ENCODE measurements at places on chromosomes 5 and 9.
A peak's percentile ranks its signal among the peaks of the same experiment; 100 is the strongest.

DNA sequence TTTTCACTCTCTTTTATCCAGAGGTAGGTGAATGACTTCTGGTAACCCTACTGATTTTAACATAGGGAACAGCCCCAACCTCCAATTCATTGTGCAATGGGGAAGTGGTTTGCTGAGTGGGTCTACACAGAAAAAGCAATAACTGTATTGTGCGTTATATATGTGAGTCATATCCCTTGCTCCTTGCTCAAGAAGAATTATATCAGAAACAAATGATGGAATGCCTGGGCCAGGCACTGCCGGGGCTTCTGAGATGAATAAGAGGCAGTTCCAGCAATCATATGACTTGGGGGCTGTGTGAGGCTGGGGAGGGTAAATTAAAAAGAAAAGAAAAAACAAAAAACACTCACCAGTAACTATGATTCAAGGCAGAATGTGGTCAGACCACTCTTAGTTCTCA lies 79.2 kb upstream of the ABCA1 start:
- peak; percentile 92 for DNase-seq

DNA sequence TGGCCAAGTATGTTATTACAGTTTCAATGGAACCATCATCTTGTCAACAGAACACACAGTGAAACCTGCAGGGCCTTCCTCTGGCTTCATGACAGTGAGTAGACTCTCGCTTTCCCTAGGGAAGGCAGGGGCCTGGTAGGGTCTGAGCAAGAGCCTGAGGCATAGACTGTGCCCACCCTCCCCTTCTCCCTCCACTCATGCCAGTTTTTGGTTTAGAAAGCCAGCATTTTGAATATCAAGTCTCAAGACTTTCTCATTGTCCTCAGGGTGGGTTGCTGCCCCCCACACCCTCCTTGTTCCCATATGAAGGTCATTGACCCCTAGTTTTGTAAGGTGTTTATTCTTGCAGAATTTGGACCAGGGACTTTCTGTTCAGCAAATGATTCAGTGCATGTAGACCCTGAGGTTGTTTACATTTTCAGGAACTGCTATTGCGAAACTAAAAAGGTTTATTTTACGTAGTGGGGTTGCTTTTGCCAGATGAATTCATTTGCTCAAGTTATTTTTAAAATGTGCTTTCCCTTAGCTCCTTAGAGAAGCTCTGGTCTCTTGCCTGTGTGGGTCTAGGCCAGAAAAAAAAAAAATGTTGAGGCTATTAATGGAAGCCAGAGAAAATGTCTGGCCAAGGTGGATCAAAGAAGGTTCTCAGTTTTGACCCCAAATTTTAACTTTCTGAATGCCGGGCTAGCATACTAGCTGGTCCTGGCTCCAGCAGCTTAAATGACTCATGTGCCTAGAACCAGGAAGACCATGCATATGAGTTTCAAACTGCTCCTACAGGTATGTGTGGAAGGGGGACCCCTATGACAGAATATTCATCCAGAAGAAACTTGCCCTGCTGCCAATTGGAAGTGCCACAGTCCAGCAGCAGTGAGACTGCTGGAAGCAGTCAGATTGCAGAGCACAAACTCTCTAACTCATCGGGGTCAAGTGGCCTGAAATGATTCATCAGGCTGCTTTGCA lies 10.1 kb upstream of the MOB3B start:
- peak; percentile 58 for DNase-seq

GRCh38 chr5:177109810-177110209 lies 23.1 kb downstream of the FGFR4 start:
- no peak for DNase-seq

DNA sequence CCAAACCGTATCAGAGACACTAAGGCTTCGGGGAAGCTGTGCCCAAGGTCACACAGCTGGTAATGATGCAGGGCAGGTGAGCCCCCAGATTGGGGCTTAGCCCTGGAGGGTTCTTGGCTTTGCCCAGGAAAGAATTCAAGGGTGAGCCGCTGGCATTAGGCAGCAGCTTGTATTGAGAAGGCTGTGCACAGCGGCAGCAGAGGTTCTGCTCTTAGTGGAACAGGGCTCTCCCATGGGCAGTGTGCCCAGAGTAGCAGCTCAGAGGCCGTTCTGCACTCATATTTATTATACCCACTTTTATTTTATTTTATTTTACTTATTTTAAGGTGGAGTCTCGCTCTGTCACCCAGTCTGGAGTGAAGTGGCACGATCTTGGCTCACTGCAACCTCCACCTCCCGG lies 85.8 kb upstream of the IER5L start:
- DNase-seq, result no peak

GRCh38 chr5:121968910-121969607 lies 7.3 kb downstream of the SRFBP1 start:
- DNase-seq, result peak; percentile 99

Data from EH (cell line).